ENCODE measurements at places on chromosomes 6 and 20.

GRCh38 chr6:33602180-33602579, 18.9 kb upstream of the ITPR3 start:
- no peak for DNase-seq

DNA sequence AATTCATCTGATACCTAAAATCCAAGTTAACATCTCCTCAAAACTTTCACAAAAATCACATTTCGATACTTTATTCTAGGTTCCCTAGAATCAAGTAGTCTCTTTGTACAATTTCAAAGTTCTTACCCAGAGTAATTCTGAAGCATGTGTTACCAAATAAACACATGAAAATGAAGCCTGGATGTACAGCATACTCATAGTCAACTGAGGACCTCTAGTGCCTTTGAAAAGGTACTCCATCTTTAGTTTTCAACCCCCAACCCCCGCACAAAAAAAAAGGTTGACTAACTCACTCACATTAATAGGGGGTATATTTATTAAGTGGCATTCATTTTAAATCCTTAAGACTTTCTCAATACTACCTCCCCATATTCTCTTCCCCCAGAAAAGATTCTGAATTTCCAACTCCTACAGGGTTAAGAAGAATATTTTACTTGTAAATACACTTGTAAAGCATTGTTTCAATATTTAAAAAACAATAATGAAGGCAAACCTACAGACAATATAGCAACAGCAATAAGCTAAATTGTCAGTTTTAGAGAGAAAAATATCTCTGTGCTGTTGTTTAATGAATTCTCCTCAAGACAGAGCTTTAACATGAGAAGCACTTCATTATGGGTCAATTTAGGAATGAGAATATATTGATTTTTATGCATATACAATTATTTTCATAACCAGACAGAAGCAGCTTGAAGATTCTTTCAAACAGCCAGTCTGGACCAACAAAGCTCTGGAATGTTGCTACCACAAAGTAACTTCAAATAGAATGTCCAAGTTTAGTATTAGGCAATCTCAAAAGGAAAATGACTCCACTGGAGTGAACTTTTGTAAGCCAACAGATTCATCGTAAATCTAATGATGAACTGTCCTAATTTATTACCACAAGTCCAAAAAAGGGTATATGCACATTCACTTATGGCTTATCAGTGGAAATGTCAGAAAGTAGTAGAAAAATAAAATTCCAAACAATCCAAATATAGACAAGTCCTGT, 3.3 kb downstream of the PLN start:
- DNase-seq, result peak; percentile 82

DNA sequence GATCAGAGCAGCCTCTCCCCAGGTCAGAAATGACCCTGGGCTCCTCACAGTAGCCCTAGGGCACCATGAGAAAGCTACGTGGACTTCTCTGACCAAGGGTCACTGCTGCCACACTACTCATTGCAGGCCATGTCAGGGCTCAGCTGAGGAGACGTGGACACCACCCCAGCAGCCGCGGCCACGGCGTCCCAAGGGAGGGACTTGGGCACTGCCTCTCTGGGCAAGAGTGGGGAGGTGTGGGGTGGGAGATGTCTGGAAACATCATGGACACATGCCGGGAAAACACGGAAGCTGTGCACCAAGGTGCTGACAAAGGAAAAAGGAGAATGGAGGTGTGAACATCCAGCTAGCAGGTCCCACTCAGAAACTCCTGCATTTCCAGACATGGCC, 9.0 kb downstream of the GMEB2 start:
- DNase-seq, result no peak

GRCh38 chr6:121210943-121211342, 123.3 kb downstream of the TBC1D32 start:
- no peak for DNase-seq

DNA sequence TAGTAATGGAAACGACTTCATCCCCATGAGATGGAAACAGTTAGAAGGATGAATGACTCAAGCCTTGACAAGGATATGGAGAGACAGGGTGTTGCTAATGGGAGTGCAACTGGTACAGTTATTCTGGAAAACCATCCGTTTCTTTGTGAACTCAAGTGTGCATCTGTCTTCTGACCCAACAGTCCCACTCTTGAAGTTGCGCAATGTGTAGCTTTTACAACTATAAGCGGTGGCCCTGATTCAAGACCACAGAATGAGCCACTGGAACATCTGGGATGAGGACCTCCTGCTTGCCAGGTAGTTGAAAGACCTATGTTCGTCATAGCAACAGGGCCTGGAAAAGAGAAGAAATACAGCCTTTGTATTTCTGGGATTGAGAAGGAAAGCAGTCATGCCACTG, 115.8 kb upstream of the GMDS start:
- DNase-seq, result no peak

- DNase-seq, result no peak
These were observed 132.0 kb upstream of the JAG1 start for GRCh38 chr20:10805764-10806163.

GRCh38 chr6:158660333-158660754, 10.5 kb downstream of the SYTL3 start:
- no peak for DNase-seq

- DNase-seq, result no peak
These were observed 43.1 kb upstream of the RNF182 start for GRCh38 chr6:13881621-13882165.

- no peak for DNase-seq
These were observed 15.6 kb upstream of the MATN4 start for GRCh38 chr20:45323731-45324130.

DNA sequence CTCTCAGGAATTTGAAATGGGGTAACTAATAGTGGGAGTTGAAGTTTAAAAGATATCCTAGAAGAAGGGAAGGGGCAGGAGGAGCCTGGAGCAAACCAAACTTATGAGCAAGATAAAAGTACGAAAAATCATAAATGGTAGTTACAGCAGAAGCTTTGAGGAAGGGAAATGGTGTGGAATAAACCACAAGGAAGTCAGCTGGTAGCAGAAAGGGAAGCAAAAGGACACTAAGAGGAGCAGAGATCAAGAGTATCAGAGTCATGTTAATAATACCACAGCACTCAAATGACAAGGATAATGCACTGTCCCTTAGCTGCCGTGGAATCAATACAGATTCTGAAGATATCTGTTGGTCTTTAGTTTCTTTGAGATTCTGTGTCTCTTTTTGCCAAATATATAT, 44.9 kb upstream of the CCDC28A start:
- no peak for DNase-seq

- DNase-seq, result no peak
These were observed 187.5 kb downstream of the BACH2 start for GRCh38 chr6:90109141-90109540.

DNA sequence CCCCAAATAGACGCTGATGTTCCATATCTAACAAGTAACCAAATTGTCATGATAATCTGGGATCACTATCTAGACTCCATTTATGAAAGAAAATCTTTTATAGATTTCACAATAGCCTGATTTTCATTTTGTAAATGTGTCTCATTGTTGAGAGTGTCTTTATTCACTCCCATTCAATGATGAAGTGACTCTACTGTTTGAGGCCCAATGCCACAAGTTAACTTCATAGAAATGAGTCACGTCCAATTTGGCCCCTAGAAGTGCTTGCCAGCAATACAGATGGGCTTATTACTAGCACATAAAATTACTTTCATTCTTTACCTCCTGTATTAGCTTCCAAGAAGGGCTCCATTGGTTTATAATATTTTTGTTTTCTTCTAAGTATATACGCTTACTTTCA, 6.3 kb downstream of the IPCEF1 start:
- DNase-seq, result no peak

DNA sequence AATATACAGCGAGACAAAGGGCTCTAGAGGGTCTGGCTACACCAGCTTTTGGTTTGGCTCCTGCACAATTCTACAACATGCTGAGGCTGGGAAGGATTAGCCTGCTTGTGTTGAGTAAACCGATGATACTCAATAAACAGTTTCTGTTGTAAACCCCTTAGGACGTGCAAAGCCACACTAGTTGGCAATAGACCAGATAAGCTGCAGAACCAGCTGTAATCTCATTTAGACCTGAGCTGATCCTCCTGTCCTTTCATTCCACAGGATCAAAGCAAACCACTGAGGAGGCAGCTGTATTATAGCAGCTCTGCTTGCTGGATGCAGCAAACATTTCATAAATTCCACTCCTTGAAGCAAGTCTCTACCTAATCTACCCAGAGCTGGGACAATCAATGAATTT, 79.7 kb downstream of the MMS22L start:
- peak; percentile 54 for DNase-seq

GRCh38 chr6:34589140-34589539, 33.0 kb upstream of the SPDEF start:
- no peak for DNase-seq

- no peak for DNase-seq
These were observed 2.2 kb downstream of the KCNB1 start for GRCh38 chr20:49480236-49480635.

DNA sequence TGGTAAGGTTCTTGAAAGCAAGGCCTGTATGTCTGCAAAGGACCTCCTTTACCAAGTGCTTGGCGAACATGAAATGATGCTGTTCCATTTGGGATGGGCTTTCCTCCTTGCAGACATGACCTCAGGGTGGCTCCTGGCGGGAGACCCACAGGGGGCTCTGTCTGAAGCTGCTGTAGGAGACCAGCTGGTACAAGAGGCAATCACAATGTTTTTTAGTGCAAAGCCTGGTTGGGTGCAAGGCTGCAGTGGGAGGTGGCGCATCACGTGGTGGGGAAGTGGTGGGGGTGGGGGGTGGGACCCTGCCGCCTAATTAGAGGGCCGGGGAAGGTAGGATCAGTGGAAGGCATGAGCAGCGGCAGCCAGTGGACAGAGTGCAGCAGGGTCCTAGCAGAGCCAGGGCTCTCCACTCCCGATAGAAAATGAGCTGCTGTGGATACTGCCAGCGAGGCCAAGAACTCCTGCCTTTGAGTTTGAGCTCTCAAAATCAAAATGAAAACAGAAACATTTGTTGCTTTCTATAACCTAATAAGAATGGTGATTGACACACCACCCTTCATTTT, 9.1 kb upstream of the ARMC2 start:
- no peak for DNase-seq

DNA sequence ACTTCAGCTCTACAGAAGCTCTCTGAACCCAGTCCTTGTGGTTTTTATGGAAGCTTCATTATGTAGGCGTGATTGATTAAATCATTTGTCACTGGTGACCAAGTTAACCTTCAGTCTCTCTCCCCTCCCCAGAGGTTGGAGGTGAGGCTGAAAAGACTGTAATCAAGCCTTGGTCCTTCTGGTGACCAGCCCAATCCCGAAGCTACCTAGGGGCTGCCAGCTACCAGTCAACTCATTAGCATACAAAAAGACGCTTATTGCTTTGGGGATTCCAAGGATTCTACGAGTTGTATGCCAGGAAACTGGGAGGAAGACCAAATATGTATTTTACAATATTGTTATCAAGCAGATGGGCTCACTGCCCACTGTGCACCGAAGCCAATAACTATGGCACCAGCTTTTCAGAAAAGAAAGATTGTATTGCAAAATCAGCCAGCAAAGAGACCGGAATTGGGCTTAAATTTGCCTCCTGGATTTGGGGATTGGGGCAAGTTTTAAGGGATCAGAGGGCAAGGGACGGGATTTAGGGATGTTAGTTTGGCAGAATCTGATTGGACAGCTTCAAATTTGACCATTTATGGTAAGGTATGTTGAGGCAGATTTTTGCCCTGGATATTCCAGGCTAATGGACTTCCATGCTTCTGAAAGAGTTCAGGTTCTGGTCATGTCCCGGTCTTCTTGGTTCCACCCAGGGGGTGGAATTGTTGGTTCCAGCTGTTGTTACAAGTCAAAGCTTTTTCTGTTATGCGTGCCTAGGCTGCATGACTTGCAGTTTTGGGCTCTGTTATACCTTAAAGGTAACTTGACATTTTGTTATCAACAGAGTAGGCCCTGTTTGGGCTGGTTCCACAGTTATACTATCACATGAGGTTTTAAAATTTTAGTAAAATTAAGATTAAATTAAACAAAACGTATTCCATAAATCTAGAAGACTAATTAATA, 167.4 kb downstream of the COL9A1 start:
- no peak for DNase-seq

DNA sequence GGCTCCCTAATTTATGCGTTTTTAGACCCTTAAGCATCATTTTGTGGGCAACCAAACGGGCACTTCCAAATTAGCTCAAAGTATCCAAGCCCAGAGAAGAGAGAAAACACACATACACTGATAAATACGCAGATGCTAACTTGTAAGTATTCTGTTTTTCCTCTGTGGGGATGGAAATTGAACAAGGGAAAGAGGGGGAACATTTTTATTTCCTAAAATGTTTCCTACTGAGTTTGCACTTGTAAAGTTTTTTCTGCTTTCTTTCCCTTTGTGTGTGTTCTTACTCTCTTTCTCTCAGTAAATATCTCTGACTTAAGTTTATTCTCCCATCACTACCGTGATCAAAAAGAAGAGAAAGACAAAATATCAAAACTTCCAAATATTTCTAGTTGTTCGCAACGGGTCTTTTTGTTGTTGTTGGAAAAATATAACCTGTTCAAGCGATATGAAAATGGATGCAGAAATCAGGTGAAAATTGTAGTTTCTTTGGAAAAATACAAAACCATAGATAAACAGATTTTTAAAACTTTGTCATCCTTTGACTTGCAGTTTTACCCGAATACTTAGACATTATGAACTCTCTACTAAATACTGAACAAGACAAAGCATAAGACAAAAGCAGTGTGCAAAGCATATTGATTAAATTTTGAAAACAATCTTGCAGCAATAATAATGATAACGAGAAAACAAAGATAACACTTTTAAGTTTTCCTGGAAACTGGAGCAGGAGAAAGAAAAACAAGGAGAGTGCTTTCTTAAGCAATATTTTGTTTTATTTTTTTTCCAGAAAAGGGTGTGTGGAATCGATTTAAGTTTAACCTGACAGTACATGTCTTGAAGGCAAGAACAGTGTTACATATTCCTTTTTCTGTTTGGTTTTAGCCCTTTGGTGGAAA, 1.0 kb upstream of the NKX2-4 start:
- DNase-seq, result no peak

GRCh38 chr20:34365765-34366213, 2.7 kb downstream of the ITCH start:
- no peak for DNase-seq

DNA sequence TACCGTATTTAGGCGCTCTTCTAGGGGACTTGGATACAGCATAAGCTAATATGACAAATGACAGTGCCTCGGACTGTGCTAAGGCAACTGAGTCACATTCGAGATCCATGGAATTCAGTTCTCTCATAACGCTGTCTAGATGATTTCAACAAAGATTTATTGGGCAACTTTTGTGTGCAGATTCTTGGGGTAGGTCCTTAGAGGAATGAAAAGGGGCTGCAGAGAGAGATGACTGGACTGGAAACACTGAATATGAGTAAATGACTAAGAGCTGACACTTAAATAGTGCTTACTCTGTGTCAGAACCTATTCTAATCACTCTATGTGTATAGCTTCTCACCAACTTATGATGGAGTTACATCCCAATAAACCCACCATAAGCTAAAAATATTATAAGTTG, 36.4 kb upstream of the MARCKS start:
- DNase-seq, result no peak

GRCh38 chr20:35156978-35157377, 9.8 kb upstream of the EDEM2 start:
- no peak for DNase-seq

DNA sequence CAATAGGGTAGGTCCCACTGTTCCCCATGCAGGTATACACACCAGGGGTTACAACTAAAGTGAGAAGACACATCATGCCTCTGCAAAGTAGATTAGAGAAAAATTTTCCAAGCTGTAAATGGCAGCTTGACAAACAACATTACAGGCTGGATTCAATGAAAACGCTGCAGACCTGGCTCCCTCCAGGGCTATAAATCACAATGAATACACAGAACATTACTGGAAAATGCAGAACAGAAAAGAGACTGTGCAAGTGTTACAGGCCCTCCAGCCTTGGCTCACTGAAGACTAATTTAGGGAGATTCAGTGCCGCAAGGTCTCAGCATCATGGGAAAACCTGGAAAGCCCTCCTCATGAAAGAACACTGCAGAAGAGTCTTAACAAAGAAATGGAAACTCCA, 207.8 kb downstream of the KHDC1L start:
- no peak for DNase-seq
